ENCODE measurements at places on chromosomes 1 and 21.

GRCh38 chr1:185300152-185300551, 16.9 kb downstream of the IVNS1ABP start:
- no peak for DNase-seq

DNA sequence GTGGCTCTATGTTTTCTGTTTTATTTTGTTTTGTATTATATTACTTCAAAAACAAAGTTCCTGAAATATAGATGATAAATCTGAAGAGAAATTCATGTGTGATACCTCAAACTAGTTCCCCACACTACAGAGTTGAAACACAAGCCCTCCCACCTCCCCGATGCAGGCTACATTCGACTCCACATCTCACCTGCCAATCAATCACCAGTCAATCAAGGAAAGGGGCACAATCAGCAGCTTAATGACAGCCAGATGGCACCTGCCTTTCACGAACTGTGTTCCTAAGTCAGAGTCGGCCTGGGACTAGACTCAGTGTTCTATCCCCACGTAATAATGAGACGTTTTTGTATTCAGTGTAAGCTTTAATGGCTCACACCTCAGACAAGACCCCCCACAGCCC, 313.4 kb downstream of the SPATA17 start:
- no peak for DNase-seq

DNA sequence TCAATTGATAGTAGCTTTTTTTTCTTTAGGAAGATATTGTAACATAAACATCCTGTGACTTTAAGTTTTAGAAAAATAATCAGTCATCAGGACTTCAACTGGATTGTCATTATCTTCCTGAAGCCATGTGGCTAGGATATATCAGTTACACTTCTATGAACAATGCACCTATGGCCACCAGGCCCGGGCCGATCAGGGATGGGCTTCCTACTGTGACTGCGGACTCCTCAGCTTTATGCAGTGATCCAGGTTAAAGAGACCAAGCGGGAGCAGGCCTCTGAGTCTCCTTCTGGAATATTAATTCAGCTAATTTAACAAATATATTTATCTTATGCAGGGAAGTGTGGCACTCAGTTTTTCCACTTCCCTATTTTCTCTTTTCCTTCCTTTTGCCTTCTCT, 200.6 kb downstream of the ADGRL2 start:
- no peak for DNase-seq

DNA sequence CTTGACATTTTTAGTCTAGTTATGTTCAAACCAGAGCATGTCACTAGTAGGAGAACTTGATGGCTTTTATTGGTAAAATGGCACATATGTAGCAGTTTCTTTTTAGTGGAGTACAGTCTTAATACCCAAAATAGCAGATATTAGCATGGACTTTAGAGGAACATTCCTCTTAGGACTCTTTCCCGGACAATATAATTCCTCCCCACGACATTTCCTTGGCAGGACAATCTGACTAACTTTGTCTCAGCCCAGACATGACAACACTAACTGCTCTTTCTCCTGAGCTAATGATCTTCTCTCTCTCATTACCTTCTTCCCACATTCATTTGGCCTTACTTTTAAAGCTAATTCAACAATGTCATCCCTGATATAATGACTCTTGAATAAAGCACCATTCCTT, 62.5 kb downstream of the ADAMTS1 start:
- DNase-seq: no peak

- no peak for DNase-seq
These were observed 4.4 kb upstream of the SCAMP3 start for GRCh38 chr1:155266553-155266952.

DNA sequence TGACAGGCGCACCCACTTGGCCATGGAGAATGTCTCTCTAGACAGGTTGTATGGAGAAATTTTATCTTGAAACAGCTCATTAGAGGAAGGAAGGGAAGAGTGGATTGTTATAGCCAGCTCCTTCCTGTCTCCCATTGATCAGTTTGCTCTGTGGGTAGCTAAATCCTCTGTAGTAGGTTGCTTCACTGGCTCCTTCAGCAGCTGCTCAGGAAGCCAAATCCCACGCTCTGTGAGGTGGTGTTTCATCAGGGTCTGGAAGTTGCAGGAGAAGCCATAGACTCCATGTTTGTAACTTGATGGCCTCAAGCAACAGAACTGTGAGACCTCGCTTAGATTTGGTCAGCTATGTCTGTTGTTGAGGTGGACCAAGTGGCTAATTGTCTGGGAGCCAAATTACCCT, 6.8 kb upstream of the NFYC start:
- no peak for DNase-seq

GRCh38 chr1:210385228-210385627, 56.5 kb downstream of the HHAT start:
- DNase-seq: no peak

- no peak for DNase-seq
These were observed 21.9 kb downstream of the NTNG1 start for GRCh38 chr1:107162745-107163144.

DNA sequence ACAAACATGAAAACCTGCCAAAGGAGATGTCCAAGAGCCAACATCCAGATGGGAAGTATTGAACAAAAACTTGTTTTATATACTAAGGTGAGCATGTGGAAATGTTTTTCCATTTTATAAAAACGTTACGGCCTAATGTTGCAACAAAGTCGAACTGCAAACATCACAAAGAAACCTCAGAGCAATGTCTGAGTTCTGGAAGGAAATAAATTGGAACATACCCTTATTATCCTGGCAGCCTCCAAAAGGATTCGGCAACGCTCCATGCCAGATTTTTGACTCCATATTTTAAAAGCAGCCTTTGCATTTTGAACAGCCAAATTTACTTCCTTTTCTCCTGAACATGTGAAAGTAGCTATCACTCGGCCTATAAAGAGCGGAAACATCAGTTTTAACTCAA, 3.3 kb downstream of the ALDH9A1 start:
- DNase-seq: no peak

- no peak for DNase-seq
These were observed 838.2 kb upstream of the B3GALT2 start for GRCh38 chr1:194024659-194025058.

DNA sequence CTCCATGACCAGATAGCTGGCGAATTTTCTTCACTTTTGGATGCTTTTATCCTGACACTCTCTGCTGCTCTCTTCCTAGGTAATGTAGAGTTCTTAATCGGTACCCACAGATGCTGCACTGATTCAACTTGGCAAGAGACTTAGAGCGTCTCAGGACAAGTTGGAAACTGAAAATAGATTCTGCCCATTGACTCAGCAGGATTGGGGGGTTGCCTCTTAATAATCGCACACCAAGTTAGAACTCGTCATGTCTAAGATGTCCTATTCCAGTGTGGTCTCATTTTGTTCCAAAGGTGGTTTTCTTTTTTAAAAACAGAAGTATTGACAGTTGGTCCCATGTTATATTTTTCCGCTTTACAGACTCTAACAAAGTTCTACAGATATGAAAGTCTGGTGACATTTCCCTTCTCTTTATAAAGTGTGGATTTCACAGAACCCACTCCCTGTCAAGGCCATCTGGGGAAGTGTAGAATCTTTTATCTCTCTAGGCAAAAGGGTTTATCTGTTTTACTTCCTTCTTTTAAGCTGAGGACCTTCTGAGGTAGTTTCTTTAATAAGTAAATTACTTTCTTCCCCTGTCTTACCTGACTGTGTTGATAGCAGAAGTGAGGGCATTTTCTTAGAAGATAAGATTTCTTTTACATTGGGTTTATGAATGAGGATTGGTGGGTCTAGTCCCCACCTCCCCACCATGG, 12.1 kb upstream of the DIPK1A start:
- DNase-seq: no peak

- DNase-seq: no peak
These were observed 744 bp downstream of the MIER1 start for GRCh38 chr1:66925558-66925910.

DNA sequence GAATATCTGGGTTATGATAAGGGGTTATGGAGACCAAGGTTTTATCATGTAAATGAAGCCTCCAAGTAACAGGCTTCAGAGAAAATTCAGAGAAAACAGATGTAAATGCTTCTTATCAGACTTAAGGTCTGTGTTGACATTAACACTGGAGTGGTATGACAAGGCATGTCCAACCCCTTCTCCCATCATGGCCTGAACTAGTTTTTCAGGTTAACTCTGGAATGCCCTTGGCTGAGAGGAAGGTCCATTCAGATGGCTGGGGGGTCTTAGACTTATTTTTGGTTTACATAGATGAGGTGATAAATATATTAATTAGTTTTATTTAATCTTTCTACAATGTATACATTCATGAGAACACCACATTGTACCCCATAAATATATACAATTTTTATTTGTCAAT, 399.6 kb downstream of the TBX15 start:
- DNase-seq: no peak

DNA sequence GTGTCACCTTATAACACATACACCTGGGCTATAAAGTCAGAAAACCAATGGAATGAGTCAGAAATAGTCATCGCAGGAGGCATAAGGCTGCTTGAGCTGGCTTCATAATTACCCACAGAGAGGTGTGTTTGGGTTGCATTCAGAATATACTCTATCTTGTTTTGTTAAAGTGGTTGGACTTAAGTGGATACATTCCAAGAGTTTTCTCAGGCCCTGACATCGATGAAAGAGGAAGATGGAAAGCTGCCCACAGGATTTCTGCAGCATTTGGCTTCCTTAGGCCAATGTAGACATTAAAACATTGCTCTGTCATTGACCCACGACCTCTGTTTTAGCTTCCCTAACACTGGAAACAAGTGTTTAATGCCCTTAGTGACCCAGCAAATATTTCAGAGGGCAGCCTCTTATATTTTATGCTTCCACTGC, 18.6 kb upstream of the BCL10 start:
- DNase-seq: no peak

DNA sequence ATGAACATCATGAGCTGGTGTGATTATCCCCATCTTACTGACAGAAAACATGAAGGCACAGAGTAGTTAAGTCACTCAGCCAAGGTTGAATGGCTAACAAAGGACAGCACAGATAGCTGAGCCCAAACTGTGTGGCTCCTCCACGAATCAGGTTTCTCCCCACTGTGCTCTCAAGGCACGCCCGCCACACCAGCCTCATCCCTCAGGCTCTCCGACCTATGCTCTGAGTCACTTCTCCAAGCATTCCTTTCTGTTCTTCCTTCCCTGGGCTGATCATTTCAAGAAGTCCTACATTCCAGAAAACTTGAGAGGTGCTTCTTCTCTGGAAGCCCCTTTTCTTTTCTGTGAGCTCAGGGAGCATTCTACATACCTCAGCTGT, 25.3 kb upstream of the SDC3 start:
- DNase-seq: no peak

- peak; percentile 30 for DNase-seq
These were observed 1.5 kb downstream of the MXRA8 start for GRCh38 chr1:1356796-1357401.

GRCh38 chr1:245997471-245998258, 509.4 kb downstream of the SMYD3 start:
- DNase-seq: no peak

GRCh38 chr1:173714441-173714758, 381 bp upstream of the KLHL20 start:
- no peak for DNase-seq

- no peak for DNase-seq
These were observed 85.6 kb downstream of the GDAP2 start for GRCh38 chr1:117843791-117844190.

DNA sequence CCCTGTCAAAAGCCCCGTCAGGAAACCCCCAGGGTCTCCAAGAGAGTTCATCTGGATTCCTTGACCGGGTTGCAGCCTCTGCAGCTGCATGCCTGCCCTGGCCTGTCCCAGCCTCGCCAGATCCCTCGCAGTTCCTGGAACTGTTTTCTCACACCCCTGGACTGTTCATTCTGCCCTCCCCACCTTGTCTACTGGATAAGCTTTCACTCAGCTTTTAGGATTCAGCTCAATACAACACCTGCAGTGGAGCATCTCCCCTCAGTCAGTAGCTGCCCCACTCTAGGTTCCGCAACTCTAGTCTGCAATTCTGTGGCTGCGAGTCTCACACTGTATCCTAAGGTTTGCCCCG, 67.2 kb downstream of the FAM163A start:
- no peak for DNase-seq

DNA sequence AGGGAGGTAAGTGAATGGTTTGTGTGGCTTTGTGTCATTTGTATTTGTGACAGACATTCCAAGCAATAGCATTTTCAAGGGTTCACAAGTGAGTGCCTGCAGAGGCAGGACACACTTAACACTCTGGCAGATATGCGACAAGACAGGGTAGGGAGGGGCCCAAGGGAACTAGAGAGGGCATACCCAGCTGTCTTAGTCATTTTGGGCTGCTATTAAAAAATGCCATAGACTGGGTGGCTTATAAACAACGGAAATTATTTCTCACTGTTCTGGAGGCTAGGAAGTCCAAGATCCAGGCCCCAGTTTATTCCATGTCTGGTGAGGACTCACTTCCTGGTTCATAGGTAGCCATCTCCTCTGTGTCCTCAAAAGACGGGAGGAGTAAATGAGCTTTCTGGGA, 137.4 kb downstream of the FGGY start:
- no peak for DNase-seq

DNA sequence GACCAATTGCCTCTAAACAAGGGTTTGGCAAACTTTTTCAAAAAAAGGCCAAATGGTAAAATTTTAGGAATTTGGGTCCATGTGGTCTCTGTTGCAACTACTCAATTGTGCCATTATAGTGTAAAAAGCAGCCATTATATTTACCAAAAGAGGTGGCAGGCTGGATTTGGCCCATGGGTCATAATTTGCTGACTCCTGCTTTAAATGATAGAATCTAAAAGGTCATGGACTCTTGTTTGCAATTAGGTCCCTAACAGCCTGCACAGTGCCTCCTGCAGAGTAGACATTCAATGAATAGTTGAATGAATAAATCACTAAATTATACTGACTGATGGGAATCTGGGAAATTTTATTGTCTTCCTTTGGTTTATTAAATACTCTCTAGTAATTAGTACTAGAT, 6.2 kb downstream of the BECN2 start:
- DNase-seq: no peak

GRCh38 chr1:220882061-220882891, 3.0 kb downstream of the HLX start:
- DNase-seq: peak; percentile 68

DNA sequence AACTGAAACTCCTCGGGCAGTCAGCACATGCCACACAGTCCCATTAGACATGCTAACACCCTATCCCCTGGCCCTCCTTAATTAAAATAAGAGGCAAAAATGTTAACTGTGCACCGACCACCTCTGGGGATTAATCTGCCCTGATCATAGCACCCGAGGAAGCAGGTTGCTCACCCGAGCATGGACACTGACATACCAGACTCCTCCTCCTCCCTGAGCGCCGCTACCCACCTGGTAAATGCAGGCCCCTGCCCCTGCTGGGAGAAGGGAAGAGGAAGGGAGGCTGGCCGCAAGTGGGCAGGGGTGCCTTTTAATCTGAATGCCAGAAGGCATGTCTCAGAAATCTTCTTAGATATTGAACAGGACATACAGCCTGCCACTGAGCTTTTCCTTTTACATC, 360.9 kb downstream of the RRAGC start:
- no peak for DNase-seq

DNA sequence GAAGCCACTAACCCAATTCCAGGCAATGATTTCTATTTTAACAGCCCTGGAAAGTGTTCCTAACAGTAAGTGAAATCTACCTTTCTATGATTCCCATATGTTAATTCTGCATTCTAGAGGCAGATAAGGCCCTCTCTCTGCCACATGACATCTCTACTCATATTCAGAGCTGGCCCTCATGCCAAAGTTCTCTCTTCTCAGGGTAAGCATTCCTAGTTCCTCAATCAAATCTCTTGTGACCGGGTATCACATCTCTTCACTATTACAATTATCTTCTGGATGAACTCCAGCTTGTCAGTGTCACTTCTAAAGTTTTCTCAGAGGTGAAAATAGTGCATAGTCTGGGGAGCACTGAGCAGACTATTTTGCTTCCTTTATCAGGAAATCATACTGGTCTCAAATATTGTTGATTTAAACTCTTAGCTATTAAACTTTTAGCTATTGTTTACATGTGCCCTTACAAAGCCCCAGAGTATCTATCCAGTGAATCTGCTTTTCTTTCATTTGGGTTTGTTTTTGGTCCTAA, 66.4 kb upstream of the TNFSF18 start:
- DNase-seq: no peak

Data from glutamatergic neuron (in vitro differentiated cells).